HepG2 (cell line): ENCODE measurements at places on chromosomes 1 and 21.

- DNase-seq, result no peak
These were observed 235.6 kb downstream of the NPHP4 start for GRCh38 chr1:5756434-5757186.

DNA sequence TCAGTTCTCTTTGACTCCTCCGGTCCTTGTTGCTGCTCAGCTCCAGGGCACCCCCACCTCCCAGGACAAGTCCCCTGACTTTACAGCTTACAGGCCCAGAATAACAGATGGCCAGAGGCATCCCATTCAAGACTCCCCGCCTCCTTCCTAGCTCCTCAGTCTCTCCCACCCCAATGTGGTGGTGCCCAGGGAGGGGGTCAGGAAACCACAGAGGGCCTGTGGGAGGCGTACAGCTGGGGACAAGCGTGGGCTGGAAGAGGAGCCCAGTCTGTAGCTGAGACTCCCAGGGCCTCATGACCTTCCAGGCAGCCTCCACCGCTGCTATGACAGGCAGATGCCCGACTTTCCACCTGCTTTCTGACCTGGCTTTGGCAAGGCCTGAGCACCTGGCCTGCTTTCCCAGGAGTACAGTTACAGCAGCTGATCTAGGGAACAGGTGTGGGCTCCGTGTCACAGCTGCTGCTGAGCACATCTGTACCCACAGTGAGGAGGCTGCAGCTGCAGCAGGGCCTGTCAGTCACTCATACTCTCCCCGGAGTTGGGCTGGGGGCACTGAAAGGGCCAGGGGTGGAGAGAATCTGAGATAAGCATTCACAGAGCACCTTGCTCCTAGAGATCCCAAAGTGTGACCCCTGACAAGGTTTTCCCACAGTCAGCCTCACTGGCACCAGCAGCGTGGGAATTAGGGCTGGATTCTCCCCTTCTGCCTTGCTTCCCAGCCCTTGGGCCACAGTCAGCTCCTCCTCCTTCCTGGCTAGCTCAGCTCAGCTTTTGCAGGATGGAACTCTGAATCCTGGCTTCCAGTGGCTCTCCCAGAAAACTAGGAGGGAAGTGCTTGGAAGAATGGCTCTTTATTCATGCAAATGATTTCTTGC, 7.1 kb upstream of the NAV1 start:
- no peak for DNase-seq

- no peak for DNase-seq
These were observed 86.2 kb downstream of the UBR4 start for GRCh38 chr1:19123837-19124236.

DNA sequence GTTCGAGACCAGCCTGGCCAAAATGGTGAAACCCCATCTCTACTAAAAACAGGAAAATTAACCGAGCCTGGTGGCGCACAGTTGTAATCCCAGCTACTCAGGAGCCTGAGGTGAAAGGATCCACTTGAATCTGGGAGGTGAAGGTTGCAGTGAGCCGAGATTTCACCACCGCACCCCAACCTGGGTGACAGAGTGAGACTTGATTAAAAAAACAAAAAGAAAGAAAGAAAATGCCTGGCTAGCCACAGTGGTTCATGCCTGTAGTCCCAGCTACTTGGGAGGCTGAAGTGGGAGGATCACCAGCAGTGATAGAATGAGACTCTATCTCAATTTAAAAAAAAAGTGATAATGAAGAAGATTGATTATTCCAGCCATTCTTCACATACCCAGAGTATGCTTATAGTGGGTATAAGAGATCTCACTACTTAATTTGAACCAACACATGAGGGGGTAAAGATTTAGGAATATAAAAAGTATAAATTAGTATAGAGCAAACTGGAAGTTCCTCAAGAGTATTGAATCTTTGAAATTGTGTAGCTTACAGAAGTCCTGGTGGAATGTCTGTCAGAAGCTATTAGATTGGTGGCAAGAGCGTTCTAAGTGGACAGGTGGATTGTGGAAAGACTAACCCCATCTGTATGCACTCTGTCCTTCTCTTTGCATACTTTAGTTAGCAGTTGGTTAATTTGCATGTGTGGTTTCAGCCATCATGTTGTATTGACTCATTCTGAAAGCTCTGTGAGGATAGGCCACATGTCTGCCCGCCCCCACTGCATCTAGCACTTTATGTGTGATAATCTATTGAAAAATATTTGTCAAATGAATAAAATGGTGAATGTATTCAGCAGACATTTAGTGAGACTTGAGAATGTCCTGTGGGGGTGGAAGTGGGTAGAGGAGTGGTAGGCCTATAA, 25.0 kb downstream of the RLF start:
- DNase-seq, result no peak

GRCh38 chr1:89069951-89070350, 4.9 kb upstream of the GBP1 start:
- no peak for DNase-seq

DNA sequence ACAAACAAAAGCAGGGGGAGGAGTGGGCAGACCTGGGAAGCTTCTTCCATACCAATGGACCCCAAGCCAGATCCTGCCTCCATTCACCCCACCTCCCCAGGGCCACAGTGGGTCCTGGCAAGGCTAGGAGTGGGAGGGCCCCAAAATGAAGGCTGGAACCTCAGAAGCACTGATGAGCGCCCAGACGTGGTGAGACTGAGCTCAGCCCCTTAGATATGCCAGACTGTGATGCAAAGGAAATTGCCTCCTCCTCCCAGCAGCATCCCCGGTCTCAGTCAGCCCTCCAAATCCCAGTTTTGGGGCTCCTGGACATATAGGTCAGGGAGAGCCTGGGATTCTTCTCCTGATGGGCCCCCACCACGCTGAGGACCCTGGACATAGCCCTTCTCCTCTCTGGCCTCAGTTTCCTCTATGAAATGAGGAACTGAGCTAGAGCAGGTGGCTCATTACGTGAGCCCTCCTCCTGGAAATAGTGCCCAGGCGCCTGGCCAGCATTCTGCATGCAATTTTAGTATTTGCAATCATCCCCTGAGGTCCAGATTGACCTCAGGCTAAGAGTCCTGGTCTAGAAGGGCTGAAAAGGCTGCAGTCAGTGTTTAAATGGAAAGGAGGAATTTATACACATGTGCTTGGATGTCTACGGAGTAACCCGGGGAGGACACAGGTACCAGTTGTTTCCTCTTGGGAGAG, 33.5 kb downstream of the RHBG start:
- DNase-seq, result no peak
